ENCODE measurements at places on chromosomes 16 and 17. TPM values are rescaled to one million over a fixed set of nuclear protein-coding genes. Genes with fewer than 3 reads are reported as not detected.

LGALS9B gene
- not detected for total RNA-seq

HIGD1B gene
- total RNA-seq, result not detected

VKORC1 gene
- 56.2 TPM for total RNA-seq

C16orf92 gene
- total RNA-seq, result not detected

DNA sequence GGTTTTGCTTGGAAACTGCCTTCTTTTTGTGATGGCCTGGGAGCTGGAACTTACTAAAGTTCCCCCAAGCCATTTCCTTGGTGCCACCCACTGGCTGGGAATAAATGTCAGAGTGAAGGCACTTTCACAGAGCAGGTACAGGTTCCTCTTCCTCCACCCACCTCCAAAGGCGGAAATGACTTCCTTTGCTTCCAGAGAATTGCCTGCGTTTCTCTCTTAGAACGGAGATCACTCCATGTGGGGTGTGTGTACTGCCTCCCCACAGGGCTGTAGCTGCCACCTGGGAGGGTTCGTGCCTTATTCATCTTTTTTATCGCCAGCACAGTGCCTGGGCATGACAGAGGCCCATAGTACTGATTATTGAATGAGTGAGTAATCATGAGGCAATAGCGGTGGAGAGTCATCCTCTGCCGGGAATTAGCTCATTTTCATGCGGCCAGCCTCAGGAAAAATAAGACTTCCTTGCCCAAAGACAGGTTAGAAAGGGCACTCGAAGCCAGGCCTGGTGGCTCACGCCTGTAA, 32.2 kb upstream of the HAS3 start:
- DNase-seq, result no peak
- H3K27ac ChIP-seq, result no peak overlapping the region
- no peaks in the 10 kb centered on the region for H3K27me3 ChIP-seq
- no peaks in the 10 kb centered on the region for H3K36me3 ChIP-seq
- no peaks in the 10 kb centered on the region for H3K4me1 ChIP-seq
- H3K4me3 ChIP-seq, result no peak overlapping the region

GRCh38 chr16:84751241-84751640, 51.4 kb downstream of the USP10 start:
- peak overlapping the region; percentile 40 for H3K4me3 ChIP-seq
- H3K27me3 ChIP-seq, result no peaks in the 10 kb centered on the region
- H3K36me3 ChIP-seq, result peaks cover 30% of the 10 kb centered on the region
- H3K27ac ChIP-seq, result no peak overlapping the region
- DNase-seq, result no peak

- H3K36me3 ChIP-seq, result no peaks in the 10 kb centered on the region
- peaks cover 2% of the 10 kb centered on the region for H3K27me3 ChIP-seq
- no peak for DNase-seq
- no peak overlapping the region for H3K4me3 ChIP-seq
- H3K27ac ChIP-seq, result no peak overlapping the region
Measured at GRCh38 chr17:77316191-77316641, 175.4 kb downstream of the SEC14L1 start.

- no peak overlapping the region for H3K27ac ChIP-seq
- no peak for DNase-seq
- peaks cover 13% of the 10 kb centered on the region for H3K4me1 ChIP-seq
- H3K4me3 ChIP-seq, result no peak overlapping the region
- peaks cover 44% of the 10 kb centered on the region for H3K27me3 ChIP-seq
Measured at GRCh38 chr17:79746889-79747507, 16.3 kb downstream of the ENPP7 start.

DNA sequence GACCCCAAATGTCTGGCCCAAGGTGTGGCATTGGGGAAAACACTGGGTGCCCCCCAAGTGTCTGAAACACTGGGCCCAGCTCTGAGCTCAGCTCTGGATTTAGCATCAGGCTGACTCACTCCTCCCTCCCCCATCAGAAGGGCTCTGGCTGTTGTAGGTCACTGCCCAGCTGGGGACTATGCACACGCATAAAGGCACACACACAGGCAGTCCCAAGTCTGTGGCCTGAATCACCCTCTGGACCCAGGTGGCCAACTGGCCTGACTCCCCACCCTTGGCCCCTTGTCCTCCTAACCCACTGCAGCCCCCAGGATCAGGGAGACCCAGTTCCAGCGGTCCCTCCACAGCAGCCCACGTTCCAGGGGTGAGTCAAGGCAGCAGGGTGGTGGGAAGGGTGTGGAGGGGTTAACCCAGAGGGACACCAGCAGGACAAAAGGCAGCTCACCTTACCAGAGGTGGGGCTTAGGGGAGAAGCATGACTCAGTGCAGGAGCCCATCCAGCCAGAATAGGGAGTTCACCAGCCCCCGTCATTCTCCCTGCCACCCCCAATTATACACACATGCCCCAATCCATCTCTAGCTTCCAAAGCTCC, 47.0 kb downstream of the MYO18A start:
- peaks cover 50% of the 10 kb centered on the region for H3K4me1 ChIP-seq
- no peak for DNase-seq
- no peak overlapping the region for H3K4me3 ChIP-seq
- H3K36me3 ChIP-seq, result peaks cover 16% of the 10 kb centered on the region

DNA sequence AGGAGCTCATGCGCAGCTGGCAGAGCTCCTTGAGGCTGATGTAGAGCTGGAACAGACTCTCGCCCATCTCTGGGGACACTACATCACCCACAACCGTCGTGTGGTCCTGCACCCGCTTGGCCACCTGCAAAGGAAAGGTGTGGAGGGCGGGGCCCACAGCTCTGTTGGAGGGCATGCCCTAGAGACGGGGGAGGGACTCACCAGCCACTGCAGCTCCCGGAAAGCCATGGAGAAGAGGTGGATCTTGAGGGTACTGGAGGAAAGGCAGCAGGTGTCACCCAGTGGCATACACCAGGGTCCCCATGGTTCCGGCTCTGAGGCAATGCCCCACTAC, 8.6 kb downstream of the UNC13D start:
- no peak overlapping the region for H3K27ac ChIP-seq
- DNase-seq, result no peak

- no peak overlapping the region for H3K27ac ChIP-seq
- no peak for DNase-seq
- H3K36me3 ChIP-seq, result peaks cover 23% of the 10 kb centered on the region
- H3K4me1 ChIP-seq, result no peaks in the 10 kb centered on the region
- H3K4me3 ChIP-seq, result no peak overlapping the region
Measured at GRCh38 chr17:596287-596686, 118.4 kb downstream of the VPS53 start.

- H3K27me3 ChIP-seq, result peaks cover 10% of the 10 kb centered on the region
- DNase-seq, result no peak
- no peak overlapping the region for H3K27ac ChIP-seq
- H3K4me1 ChIP-seq, result no peaks in the 10 kb centered on the region
Measured at GRCh38 chr17:41024697-41025096, 2.3 kb downstream of the KRTAP1-5 start.

DNA sequence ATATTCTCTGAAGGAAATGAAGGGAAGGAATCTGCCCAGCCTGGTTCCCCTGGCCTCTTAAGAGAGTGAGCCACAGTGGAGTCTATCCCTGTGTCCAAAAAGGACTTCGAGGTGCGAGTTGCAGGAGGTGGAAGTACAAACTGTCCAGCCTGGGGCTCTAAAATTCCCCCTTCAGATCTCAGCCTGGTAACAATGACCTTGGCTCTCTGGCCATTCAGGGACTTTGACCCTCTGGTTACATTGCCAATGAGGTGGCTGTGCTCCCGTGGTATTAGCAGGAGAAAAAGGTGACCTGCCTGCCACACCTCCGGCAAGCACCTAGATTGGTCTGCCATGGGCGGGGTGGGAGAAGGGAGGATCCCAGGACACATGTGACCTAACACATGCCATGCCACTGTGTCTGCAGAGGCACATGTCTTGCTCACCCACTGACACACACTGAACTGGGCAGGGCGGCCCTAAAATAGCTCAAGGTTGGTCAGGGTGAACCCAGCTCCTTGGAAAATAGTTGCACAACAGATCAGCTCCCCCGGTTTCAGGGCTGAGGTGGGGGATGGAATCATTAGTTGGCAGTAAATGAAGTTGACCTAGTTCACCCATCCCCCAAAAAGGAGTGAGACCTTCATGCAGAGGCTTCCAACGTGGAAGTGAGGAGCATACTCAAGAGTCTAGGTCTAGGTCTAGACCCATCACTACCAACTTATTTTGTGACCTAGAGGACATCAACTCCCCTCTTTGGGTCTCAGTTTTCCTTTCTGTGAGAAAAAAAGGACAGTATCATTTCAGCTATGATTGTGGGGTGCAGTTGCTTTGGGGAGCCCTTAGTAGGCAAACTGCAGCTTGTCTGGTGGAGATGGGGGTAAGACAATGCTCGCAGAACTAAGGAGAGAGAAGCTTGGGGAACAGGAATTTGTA, 2.2 kb downstream of the NR1D1 start:
- DNase-seq, result peak; percentile 69
- H3K4me1 ChIP-seq, result peaks cover 70% of the 10 kb centered on the region
- H3K4me3 ChIP-seq, result peak overlapping the region; percentile 94
- peak overlapping the region; percentile 86 for H3K27ac ChIP-seq

Measured in activated CD4-positive, alpha-beta T cell treated with anti-CD3 and anti-CD28 coated beads, Interleukin-2, amount 10 ng/mL, durations not matched to agents 24 days and 14 days (primary cell).